Adrenal gland (tissue), 19 donors: ENCODE measurements at places on chromosomes 7 and 10. TPM values are rescaled to one million over a fixed set of nuclear protein-coding genes. Genes with fewer than 3 reads are reported as not detected.

The NEUROG3 gene
- 0.48 TPM for total RNA-seq

DNA sequence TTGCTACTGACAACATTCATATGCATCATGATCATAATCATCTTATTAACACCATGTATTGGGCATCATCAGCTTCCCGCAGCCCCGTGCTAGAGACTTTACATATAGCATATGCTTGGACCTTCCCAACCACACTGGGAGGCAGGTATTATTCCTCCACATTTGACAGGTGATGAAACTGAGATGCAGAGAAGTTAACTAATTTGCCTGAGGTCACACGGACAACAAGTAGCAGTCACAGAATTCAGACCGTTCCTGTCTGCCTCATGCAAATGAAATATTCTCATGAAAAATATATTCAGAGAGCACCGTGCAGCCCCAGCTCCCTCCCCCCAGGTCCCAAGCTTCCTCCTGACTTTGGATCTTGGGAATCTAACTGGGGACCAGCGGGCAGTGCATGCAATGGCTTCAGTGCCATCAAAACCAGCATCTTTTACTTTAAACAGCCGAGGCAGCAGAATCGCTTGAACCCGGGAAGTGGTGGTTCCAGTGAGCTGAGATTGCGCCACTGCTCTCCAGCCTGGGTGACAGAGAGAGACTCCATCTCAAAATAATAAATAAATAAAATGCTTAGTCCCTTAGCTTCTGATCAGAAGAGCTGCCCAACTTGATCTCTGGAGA, 112.2 kb upstream of the GPR26 start:
- H3K36me3 ChIP-seq: no peaks in the 10 kb centered on the region
- peaks cover 5% of the 10 kb centered on the region for H3K27me3 ChIP-seq
- H3K4me1 ChIP-seq: no peaks in the 10 kb centered on the region
- DNase-seq: no peak

The DGKI gene
- total RNA-seq: 3.2 TPM

The BCL7B gene
- total RNA-seq: 74.6 TPM

DNA sequence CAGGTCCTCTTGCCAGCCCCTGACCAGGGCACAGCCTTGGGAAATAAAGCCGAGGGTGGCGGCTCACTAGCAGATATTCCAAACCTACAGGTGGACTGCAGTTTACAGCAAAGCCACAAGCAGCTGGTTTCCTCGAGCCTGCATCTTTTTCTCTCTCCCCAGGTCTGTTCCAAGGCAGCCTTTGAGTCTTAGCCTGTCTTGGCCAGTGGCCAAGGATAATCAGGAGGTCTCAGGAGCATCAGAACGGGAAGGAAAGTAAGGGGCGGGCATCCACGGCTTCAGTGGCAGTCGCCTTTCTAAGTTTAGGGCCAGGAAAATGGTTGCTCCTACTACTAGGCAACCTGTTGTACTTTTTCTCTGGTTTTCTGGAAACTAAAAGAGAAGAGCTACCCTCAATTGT, 219.7 kb upstream of the ZMIZ1 start:
- H3K27ac ChIP-seq: no peak overlapping the region
- H3K36me3 ChIP-seq: no peaks in the 10 kb centered on the region
- no peaks in the 10 kb centered on the region for H3K4me1 ChIP-seq
- no peak overlapping the region for H3K4me3 ChIP-seq
- no peak for DNase-seq

DNA sequence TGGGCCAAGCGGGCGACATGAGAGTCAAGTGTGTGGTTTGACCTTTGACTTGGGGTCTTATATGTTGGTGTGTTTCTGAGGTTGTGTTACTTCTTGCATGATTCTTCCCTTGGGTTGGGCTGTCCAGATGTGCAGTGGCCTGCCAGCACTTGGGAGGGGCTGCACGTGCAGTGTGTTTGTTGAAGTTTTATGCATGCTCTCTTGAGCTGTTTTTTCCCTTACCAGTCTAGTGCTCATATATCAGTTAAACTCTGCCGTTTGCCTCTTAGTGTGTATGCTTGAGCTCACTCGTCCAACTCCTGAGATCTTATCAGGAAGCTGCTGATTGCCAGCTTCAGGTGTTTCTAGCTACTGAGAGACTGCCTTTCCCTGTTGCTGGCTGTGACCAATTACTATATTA, 23.1 kb downstream of the SP4 start:
- no peaks in the 10 kb centered on the region for H3K36me3 ChIP-seq
- no peaks in the 10 kb centered on the region for H3K27me3 ChIP-seq
- no peaks in the 10 kb centered on the region for H3K4me1 ChIP-seq
- DNase-seq: no peak

GRCh38 chr10:4099202-4099601, 314.2 kb upstream of the KLF6 start:
- H3K4me3 ChIP-seq: no peak overlapping the region
- no peak for DNase-seq
- no peaks in the 10 kb centered on the region for H3K36me3 ChIP-seq

- H3K27ac ChIP-seq: no peak overlapping the region
These were observed 285.5 kb upstream of the ZWINT start for GRCh38 chr10:56646329-56647111.

GRCh38 chr7:117666031-117666430, 186.2 kb downstream of the CFTR start:
- no peaks in the 10 kb centered on the region for H3K36me3 ChIP-seq
- no peaks in the 10 kb centered on the region for H3K4me1 ChIP-seq
- DNase-seq: no peak
- H3K27me3 ChIP-seq: no peaks in the 10 kb centered on the region
- no peak overlapping the region for H3K4me3 ChIP-seq
